ENCODE measurements at places on chromosomes 3 and 15.

DNA sequence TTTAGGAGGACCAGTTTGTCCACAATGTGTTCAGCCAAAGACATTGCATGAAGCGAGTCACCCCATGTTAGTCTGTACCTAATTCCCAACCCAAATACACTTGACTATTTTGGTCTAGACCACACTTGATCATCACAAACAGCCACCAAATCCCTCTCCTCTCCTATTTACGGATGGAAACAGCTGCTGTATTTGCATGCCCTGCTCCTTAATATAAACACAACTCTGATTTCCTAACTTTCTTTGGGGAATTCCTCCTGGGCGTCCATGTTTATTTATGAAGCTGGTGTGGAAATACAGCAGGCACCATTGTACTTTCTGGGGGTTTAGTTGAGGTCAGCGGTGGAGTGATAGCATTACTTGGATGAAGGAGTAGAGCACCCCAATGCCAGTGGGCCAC lies 235.2 kb downstream of the TLE3 start:
- DNase-seq = no peak

DNA sequence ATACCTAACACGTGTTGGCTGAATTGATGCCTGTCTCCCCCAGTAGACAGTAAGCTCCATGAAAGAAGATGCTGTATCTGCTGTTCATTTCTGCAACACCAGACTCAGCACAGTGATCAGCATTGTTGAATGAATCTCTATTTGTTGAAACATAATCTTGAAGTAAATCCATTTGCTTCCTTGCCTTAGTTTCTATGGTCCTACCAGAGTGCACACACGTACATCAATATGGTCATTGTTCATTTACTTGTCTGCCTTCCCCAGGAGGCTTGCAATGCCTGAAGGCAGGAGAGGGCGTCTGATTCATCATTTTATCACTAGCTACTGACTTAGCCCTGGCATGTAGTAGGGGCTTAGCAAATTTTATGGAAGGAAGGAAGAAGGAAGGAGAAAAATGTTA lies 19.2 kb downstream of the RBP2 start:
- DNase-seq = no peak

DNA sequence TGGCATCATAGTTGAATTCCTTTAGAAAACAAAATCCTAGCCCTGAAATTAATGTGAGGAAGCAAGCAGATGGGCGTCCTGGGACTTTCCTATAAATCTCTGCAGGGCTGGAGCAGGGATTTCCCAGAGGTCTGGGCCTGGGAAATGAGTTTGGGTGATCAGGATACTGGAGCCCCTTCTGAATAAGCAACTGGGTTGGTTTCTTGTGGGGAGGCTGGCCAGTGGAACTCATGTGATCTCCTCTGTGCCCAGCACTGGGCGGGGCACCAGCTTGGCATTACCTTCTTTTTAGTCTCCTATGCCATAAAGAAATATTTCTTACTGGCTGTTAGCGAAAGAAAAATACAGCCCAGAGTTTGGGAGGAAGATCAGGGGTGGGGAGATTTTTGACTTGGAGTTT lies 1.7 kb downstream of the THSD4 start:
- no peak for DNase-seq

- no peak for DNase-seq
Measured at GRCh38 chr3:188446014-188446413, 292.1 kb downstream of the LPP start.

DNA sequence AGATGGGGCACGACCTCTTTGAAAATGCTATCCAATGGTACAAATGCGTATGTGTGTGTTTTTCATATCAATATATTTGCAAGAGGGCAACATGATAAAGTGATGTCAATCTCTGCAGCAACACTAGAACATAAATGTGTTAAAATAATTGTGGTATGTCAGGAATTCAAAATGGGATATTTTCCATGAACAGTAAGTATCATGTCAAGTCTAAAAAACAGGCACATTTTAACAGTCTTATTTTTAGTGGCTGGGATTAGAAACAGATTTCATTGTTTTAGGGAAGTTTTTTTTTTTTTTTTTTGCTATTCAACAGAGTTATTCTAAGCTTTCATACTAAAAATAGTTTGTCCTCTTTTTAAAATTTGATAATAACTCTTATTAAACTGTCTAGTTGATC lies 209.8 kb downstream of the GAP43 start:
- no peak for DNase-seq

GRCh38 chr15:66931768-66932633 lies 133.4 kb upstream of the SMAD3 start:
- DNase-seq = no peak

GRCh38 chr3:59412516-59412915 lies 362.7 kb upstream of the CFAP20DC start:
- no peak for DNase-seq

- no peak for DNase-seq
Measured at GRCh38 chr3:154254527-154254926, 69.8 kb downstream of the DHX36 start.

GRCh38 chr3:101519685-101520365 lies 6.8 kb upstream of the SENP7 start:
- no peak for DNase-seq

- no peak for DNase-seq
Measured at GRCh38 chr15:73319460-73320245, 49.1 kb downstream of the HCN4 start.

DNA sequence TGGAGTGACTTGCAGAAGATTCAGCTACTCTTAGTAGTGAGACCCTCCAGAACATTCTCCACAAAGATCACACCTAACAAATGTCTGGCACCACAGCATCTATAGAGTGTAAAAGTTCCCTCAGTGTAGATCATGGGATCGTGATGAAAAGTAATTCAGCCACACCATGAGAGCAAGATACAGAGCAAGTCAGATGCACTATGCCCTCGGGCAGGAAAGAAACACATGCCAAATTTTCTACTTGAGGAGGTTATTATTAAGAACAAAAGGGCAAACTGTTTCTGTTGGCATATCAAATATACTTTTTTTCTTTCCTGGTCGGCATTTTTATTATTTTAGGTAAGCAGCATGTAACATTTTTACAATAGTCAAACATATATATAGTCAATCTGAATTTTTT lies 44.8 kb upstream of the SNTN start:
- no peak for DNase-seq

- no peak for DNase-seq
Measured at GRCh38 chr15:60571008-60571420, 92.1 kb upstream of the ICE2 start.

Measured in nephron progenitor cell (in vitro differentiated cells).